ENCODE measurements at places on chromosomes 11 and 22.

DNA sequence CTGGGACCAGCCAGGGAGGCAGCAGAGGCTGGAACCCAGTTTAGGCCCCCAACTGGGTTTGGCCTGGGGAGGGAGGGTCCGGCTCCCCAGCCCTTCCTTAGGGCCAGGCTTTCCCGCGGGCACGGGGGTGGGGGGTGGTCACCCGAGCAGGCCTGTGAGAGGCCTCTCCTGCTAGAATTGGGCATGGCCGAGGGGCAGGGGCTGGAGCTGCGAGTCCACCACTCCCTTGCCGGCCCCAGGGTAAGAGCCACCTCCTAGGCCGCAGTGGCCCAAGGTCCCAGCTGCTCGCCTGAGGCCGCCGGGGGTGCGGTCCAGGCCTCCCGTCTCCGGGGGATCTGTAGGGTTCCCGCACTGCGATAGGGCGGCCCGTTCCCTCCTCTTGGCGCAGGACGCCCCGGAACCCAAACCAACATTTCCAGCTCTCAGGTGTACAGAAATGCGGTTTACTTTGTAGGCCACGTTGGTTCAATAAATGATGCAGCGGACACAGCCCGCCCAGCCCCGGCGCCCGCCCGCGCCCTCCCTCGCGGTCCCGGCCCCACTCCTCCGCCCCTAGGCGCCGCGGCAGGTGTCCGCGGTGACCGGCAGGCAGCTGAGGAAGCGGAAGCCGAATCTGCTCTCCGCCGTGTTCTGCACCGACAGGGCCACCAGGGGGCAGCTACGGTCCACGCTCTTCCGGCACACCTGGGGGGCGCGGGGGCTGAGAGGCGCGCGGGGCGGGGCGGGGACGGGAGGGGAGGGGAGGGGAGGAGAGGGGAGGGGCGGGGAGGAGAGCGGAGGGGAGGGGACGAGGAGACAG, 5.9 kb downstream of the LMNTD2 start:
- no peak for DNase-seq

DNA sequence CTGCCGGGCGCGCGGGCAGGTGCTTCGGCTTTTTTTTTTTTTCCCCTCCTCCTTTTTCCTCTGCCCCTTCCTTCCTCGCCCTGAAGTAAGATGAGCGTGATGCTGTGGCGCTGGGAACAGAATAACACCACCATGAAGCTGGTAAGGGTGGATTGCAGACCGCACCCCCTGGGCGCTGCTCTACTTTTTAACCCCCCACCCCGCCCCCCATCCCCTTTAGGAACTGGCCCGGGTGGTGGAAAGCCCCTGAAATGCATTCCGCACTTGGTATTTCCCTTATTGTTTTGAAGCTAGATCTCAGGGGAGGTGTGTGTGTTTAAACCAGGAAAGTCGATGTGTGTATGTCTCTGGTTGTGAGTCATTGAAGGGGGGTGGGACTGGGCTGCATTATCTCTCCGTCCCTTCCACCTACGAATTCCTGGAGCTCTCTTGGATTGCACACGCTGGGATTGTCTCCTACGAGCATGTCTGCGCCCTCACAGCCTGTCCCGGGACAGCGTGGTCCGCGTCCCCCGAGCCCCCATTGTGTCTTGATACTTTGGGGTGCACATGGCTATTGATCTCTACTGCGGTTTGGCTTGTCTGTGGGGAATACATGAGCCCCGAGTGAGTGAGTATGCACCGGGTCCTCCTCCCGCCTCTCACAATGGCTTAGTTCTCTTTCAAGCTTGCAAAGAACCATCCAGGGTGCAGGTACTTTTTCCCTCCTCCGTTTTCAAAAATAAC, 64.9 kb downstream of the NAV2 start:
- DNase-seq: no peak

- no peak for DNase-seq
Observed at GRCh38 chr11:116225236-116225635, 547.6 kb downstream of the BUD13 start.

- DNase-seq: peak; percentile 87
Observed at GRCh38 chr11:47189100-47189834, 3.0 kb upstream of the PACSIN3 start.

- no peak for DNase-seq
Observed at GRCh38 chr11:111672949-111673348, 70.7 kb downstream of the SIK2 start.

- DNase-seq: peak; percentile 34
Observed at GRCh38 chr22:33853200-33854097, 66.8 kb downstream of the LARGE1 start.

DNA sequence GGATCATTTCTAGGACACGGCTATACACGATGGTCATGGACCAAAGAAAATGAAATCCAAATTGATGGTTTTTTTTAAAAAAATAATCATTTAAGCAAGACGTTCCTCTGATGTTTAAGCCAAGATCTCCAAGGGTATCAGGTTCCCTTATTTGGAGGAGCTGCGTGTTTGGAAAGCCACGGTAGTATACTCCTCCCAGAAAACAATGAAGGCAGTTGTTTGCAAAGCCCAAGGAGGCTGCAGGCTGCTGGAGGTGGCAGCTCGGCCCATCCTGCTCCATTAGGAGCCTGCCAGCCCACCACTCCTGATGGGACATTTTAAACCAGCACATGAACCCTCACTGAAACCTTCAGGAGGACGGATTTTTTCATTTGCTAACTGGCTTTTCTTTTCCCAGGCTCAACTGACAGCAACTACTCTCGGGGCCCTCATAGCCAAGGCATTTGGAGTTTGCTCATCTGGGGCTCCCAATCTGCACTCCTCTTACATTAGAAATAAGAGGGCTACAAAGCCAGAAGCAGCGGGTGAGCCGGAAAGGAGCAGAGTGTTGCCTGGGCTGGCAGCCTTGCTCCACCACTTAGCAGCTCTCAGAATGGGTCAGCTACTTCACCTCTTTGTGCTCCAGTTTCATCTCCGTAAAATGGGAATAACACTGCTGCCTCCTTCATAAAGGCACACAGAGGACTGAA, 58.4 kb downstream of the ABTB2 start:
- no peak for DNase-seq

- DNase-seq: no peak
Observed at GRCh38 chr11:3099178-3099577, 42.0 kb upstream of the CARS1 start.

DNA sequence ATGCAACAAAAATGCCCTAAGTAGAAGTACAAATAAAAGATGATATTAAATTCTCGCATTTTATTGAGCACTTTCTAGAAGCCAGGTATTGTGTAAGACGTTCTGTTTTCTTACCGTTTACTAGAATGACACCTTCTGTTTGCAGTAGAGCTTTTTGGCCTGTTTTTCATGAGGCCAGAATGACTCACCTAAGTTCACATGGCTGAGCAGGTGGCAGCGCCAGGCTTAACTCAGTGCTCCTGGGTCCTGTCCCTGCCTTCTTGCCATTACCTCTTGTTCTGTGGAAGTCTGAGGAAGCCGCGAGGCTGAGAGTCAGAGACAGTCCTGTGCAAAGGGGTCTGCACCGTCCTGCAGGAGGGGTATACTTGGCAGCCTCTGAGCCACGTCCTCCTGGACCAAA, 113.8 kb downstream of the ATXN10 start:
- DNase-seq: no peak

- no peak for DNase-seq
Observed at GRCh38 chr11:108669286-108669685, 4.4 kb downstream of the DDX10 start.

DNA sequence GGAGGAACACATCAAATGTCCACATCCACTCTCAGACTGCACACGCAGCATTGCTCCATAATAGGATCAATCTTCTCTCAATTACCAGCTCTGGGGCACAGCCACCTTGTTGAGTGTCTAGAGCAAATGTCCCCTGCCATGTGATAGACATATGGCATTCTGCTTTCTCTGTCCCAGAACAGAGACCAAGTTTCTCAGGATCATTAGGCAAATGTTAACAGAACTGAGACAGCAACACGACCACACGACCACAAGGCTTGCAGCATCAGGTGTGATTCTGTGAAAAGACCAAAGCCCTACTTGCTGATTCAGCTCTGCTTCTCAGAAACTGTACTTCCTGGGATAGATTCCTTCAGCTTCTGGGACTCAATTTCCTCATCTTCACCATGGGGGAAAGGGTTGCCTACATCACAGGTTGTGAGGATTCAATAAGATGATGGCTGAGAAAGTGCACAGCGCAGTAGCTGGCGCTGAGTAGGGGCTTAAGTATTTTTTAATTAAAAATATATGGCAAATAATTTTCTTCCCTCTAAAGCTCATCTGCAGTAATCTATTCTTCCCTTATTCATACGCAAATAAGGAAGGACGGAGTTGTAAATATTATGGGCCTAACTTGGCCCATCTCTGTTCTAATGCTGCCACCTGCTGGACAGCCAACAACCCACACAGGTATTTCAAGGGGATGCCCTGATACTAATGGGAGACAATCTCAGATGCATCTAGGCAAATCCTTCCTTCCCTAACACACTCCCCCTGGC, 54.3 kb upstream of the USP47 start:
- DNase-seq: no peak

GRCh38 chr11:1699771-1700170, 2.8 kb downstream of the KRTAP5-6 start:
- DNase-seq: no peak

DNA sequence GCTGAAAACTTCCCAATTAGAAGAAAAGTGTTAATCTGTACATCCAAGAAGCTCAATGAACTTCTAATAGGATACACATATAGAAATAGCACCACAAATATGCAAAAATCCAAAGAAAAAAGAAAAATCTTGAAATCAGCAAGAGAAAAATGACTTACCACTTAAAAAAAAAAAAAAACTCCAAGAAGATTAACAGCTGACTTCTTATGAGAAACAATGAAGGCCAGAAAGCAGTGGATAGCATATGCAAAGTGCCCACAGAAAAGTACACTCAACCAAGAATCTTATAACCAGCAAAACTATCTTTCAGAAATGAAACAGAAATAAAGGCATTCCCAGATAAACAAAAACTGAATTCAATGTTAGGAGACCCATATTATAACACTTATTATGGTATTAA, 29.9 kb upstream of the OR5B12 start:
- DNase-seq: no peak

- no peak for DNase-seq
Observed at GRCh38 chr11:77030834-77031414, 3.3 kb upstream of the B3GNT6 start.

- no peak for DNase-seq
Observed at GRCh38 chr11:31045335-31045734, 324.2 kb downstream of the DCDC1 start.

DNA sequence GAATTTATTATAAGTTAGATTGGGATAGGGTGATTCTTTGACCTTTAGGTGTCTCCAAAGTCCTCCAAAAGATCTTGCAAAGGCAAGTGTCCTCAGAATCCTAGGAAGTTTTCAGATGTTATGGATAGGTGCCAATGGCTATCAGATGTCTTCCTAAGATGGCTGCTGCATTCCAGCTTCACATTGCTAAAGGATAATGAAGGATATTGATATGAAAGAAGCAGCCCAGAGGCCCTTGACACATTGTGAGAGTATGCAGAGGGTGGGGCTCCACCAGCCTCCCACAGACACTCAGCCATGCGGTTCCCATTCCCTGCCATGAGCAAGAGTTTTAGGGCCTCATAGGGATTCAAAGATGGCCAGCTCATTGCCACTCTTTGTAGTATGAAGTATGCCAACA, 22.3 kb upstream of the GLYATL2 start:
- peak; percentile 9 for DNase-seq

DNA sequence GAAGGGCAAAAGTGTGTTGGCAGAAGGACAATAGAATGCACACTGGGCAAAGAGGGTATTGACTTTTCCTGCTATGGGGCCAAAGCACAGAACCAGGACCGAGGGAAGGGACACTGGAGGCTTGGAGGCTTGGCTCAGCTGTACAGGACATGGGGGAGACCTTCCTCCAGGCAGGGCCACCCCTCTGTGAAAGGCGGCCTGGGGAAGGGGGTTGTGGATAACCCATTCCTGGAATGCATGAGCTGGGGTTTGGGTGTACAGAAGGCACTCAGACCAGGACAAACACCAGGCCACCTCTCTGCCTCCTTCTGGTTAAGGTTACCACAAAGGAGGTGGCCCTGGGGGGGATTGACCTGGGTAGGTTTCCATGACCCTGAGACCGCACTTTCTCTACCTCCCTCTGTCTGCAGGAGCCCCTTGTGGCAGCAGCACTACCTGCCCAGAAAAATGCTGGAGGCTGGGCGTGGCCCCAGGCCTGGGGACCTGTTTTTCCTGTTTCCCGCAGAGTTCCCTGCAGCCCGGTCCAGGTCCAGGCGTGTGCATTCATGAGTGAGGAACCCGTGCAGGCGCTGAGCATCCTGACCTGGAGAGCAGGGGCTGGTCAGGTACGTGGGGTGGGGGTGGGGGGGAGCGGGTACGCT, 9.6 kb downstream of the P2RY2 start:
- DNase-seq: no peak

DNA sequence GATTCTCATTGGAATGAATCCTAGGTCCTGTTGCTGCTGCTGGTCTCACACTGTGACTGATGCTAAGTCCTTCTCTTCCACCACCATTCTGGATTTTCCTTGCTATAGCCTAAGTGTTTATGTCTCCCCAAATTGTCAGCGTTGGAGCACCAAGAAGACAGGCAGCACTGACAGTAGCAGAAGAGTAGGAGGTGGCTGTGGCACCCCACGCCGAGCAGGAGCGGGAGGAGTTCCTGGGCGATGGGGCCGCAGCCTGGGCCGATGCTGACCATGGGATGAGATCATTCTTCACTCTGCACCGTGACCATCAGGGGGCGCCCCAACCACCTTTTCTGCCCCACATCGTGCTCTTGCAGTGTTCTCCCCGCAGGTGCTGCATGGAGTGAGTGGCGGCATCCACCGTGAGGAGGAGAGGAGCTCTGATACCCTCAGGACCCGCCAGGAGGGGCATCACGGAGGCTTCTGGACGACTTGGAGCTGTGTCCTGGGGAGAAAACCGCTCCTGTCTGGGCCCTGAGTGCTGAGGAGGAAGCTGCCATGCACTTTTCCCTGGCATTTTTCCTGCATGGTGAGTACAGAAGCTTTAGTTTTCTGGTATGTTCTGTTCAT, 57.0 kb downstream of the LRRC74B start:
- DNase-seq: no peak

- no peak for DNase-seq
Observed at GRCh38 chr11:17816232-17816931, 81.8 kb downstream of the KCNC1 start.

DNA sequence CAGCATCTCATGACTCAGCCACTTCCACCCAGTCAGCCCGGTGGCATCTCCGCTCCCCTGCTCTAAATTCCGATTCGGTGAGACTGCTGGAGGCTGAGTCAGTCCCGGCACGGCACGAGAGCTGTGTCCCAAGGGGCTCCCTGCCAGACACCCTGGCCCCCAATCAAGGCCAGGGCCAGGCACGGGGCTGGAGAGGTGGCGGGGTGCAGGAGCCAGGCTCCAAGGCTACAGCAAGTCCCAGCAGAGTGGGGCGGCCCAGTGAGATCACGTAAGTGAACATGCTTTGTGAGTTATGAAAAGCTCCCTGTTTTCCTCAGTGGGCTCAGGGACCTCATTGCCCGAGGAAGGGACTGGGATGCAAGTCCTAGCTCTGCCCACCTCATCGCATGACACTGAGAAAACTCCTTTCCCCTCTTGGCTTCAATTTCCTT, 3.0 kb downstream of the C11orf68 start:
- DNase-seq: peak; percentile 89

All from AG04449 (cell line).